ENCODE measurements at places on chromosomes 6 and 20. TPM values are rescaled to one million over a fixed set of nuclear protein-coding genes. Genes with fewer than 3 reads are reported as not detected.

Gene NHSL1
- 1.1 TPM for total RNA-seq

- ATAC-seq = no peak
Measured at GRCh38 chr20:2866236-2866635, 7.0 kb upstream of the PTPRA start.

GRCh38 chr20:34824452-34824805, 1.0 kb downstream of the NCOA6 start:
- peak; percentile 73 for ATAC-seq

GRCh38 chr6:91718198-91718597, 1131.3 kb upstream of the MAP3K7 start:
- no peak for ATAC-seq

DNA sequence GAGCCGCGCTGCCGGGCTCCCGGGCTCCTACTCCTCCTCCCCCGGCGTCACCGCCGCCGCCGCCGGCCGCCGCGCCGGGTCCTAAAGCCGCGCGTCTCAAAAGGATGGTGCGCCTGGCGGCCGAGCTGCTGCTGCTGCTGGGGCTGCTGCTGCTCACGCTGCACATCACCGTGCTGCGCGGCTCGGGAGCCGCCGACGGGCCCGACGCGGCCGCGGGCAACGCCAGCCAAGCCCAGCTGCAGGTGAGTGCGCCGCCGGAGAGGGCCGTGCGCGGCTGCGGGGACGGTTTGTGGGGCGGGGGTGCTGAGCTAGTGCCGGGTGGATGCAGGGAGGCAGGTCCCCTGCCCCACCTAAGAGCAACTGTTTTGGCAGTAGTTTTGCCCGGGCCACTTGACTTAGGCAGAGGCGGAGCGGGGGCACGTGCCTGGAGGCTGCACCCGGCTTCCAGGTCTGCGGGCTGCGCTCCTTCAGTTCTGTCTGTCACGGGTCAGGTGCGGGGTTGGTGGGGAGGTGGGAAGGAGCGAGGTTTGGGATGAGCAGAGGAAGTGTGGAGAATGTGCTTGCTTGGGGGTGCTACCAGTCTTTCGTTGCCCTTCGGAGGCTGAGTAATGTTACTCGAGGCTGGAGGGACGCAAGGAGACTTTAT, 722 bp downstream of the ISM1 start:
- peak; percentile 73 for ATAC-seq

Gene TSBP1
- total RNA-seq = not detected

Gene HCRTR2
- not detected for total RNA-seq

DNA sequence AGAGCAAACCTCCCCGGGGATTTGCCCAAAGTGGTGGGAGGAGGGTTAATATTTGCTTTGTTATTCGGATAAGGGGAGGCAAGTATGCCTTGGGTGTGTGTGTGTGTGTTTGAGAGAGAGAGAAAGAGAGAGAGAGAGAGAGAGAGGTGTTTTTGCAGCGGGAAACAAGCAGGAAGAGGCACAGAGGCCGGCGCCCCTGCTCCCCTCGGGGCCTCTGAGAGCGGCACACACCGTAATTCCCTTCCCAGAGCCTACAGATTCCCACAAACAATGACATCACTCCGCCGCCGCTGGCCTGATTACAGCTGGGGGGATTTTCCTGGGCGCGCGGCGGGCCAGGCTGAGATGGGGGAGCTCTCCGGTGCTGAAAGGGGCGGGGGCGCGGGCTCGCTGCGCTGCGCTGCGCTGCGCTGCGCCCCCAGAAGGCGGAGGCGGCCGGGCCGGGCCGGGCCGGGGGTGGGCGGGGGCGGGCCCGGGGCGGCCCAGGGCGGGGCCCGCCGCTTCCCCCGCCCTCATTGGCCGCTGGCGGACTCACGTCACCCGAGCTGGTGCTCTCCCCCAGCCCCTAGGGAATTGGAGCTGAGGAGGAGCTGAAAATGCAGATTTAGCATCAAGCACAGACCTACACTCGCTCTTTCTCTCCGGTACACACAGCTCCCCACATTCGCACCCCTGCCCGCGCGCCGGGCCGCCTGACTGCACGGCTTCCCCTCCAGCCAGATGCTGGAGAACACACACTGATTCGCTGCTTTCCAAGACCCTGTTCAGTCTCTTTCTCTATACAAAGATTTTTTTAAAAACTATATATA, at the start of gene PCSK2:
TSS of gene PCSK2 (plus strand) at position 631 of the 809 bp plus-strand sequence. CDS start 266 bp downstream, outside the sequence.
- no peak for ATAC-seq

DNA sequence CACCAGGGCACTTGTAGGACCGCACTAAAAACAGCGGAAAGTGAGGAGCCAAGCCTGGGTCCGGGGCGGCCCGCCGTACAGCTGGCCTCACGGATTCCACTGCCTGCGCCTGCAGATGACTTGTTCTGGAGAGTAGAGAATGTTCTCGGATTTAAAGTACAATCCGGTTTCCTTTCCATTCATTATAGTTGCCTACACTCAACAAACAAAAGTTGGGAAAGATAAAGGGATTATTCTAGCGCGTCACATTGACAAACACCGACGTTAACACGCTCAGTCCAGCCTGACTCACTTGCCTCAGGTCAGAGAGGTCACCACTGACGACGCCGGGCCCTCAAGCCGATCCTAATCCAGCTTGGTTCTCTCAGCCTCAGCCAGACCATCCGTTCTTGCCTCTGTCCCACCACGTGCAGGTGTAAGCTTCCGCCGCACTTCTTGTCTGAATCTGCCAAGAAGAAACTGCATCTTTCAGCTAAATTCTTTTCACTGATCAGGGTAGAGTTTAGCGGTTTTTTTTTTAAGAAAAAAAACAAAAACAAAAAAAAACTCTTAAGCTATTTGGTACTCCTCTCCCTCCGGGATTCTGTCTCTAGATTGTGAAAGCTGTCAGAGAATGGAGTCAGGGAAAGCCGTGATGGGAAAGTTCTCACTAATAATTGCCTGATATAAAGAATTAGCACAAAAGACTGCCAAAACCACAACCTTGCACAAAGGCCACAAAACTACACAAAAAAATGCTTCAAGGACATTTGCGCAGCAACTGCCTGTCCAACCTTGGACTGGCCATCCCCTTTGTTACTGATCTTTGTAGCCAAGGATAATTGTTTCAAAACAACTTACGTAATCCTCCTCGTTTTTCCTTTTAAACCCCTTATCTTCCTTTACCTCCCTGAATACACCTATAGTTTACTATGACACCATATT, 1.1 kb upstream of the PHF10 start:
- ATAC-seq = peak; percentile 32

All from activated T-helper 17 cell treated with anti-CD3 and anti-CD28 coated beads, Interleukin-2, amount 50 U/mL, for 72 hours (primary cell).